Stimulated activated CD4-positive, alpha-beta T cell treated with anti-CD3 and anti-CD28 coated beads, Interleukin-15, amount 100 ng/mL, for 48 hours (primary cell): ENCODE measurements at places on chromosomes 3 and 15.

- no peak for DNase-seq
Observed at GRCh38 chr3:182234881-182235280, 523.2 kb downstream of the SOX2 start.

GRCh38 chr3:124424396-124424795 is 305.9 kb upstream of the UMPS start:
- DNase-seq, result no peak

- DNase-seq, result peak; percentile 82
Observed at GRCh38 chr15:68875377-68876116, 54.8 kb upstream of the SPESP1 start.

DNA sequence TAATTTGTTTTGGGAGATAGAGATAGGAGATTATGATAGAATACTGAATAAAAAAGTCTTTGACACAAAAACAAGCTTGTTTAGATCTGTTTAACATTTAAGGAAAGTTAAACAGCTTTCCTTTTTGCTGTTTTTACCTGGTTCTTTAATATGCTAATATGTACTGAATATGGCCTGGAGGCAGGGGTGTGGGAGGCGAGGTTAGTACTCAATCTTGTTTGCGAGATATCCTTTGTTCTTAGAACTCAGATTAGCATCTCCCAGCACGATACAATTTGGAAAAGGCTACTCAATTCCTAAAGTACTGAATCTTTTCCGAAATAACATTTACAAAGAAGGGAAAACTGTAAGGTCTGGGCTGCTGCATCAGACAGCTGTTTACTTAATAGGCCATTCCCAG is 40.8 kb upstream of the ST3GAL6 start:
- no peak for DNase-seq

GRCh38 chr3:145266368-145266767 is 894.6 kb downstream of the PLOD2 start:
- no peak for DNase-seq

DNA sequence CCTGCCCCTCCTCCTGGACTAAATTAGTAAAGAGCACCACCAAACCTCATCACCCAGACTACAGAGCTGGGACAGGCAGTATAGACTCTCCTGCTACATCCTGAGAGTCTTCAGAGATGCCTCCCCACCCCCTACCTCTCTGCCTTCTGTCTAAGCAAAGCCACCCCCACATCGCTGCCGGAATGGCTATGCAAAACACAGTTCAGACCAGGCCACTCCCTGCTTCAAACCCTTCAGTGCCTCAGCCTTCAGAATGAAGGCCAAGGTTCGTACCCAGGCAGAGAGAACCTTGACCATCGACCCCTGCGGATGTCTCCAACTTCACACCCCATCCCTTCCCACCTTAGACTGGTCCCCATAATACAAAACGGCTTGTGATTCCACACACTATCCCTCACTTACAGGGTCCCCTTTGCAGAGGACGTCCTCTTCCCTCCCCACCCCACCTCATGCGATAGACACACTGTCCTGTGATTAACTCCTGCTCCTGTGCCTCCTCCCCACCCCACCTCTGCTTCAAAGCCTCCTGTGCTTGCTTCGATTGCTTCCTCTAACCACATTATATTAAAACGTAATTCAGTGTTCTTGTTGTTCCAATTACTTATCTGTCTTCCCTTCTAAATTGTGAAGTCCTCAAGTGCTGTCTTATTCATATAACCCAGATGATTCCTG is 175.3 kb downstream of the UACA start:
- no peak for DNase-seq

DNA sequence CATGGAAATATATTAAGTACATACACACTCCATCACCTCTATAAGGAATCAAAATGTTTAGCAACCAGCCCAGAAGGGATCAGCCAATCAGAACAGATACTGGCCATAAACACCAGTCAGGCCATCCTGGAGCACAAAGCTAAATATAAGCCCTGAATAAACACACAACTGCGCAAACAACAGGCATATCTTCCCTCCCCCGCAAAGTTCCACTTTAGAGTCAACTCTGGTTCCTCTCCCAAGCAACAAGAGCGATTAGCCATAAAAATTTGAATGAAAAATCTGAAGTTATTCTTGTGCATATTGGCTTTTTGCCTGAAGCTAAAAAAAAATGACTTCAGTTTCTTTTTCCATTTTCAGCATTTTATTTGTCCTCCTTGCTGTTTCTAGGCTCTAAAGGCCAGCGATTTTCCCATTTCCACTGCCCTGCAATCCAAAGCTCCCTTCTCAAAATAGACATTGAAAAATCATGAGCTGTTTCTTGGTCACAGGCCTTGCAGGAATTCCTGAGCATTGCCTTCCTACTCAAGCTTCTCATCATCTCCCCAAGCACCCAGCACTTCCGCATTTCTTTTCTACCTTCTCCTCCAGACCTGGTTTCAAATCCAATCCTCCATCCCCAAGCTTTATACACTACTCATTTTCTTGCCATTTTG is 247.9 kb downstream of the ZMAT3 start:
- no peak for DNase-seq

DNA sequence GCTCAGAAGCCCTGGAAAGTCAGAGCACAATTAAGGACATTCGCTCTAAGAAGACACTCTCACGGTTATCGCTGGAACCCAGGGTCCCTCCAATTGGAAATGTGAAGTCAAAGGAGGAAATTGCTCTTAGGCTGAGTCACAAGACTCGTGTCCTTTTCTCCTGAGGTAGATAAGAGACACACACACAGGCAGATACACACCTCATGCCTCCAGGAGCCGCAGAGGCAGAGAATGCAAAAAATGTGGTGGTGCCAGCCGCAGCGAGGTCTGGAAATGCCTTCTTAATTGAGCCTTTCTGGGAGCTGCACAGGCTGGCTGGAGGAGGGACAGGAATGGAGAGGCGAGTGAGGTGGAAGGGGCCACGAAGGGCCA is 189.3 kb downstream of the OPA1 start:
- no peak for DNase-seq

DNA sequence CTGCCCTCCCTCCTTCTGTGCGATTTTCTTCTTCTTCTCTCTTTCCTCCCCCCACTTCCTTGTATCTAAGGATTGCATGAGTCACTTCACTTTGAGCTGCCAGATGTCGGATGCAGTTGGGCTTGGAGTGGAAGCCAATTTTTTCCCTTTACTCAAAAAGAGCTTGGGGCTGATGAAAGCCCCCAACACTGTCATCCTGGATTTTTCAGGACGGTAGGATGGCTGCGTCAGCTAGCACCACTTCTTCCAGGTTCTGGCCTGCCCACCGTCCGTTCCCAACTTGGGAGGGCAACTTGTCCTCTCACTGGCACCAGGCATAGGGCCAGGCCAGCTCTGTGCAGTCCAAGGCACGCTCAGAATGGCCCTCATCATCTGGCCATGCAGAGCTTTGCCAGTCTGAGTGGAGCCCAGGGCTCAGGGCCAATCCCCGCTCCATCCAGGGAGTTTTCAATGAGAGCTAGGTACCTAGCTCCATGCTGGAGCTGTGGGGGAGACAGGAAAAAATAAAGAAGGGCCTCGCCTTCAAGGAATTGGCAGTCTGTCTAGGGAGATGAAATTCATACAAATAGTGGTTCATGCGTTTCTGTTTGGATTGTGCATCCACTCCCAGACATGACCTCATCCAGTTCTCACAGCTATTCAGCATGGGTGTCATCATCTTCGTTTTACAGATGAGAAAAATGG is 47.7 kb upstream of the INSYN1 start:
- no peak for DNase-seq

GRCh38 chr15:65326117-65326526 is 21.6 kb downstream of the RNU5B-1 start:
- no peak for DNase-seq

DNA sequence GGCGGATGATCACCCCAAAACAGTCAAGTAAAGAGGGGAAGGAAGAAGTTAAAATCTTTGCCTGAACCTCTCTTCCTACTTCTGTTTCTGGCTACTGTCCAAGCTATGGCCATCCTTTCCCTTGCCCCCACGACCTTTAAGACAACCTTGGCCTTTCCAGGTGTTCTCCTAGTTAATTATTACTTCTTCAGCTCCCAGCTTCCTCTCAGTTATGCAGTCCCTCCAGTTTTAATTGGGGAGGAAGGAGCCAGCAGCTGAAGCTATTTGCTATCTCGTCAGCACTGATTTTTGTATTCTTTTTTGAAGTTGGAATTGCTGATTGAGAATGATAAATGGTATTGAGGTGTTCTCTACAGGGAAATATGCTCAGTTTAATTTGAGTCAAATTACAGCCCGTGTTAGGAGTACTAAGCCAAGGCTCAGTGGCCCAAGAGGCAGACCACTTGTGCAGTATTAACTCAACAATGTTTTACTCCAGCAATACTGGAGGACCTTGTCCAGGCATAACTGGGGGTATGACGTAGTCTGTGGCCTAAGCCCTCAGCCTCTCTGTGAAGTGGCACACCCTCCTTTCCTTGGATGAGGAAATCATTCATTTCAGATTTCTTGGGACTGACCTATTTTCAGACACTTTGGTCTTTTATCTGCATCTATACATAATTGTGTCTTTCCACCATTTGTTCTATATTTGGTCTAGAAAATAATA is 336.9 kb downstream of the SLC9A9 start:
- no peak for DNase-seq

- DNase-seq, result no peak
Observed at GRCh38 chr3:151550025-151550618, 89.3 kb upstream of the IGSF10 start.

GRCh38 chr3:123790254-123791072 is 93.7 kb downstream of the MYLK start:
- no peak for DNase-seq

GRCh38 chr3:41593774-41594173 is 368.1 kb downstream of the ULK4 start:
- no peak for DNase-seq

GRCh38 chr3:131714585-131715220 is 211.9 kb upstream of the MRPL3 start:
- DNase-seq, result no peak

- no peak for DNase-seq
Observed at GRCh38 chr15:29225534-29226234, 43.9 kb downstream of the NSMCE3 start.

DNA sequence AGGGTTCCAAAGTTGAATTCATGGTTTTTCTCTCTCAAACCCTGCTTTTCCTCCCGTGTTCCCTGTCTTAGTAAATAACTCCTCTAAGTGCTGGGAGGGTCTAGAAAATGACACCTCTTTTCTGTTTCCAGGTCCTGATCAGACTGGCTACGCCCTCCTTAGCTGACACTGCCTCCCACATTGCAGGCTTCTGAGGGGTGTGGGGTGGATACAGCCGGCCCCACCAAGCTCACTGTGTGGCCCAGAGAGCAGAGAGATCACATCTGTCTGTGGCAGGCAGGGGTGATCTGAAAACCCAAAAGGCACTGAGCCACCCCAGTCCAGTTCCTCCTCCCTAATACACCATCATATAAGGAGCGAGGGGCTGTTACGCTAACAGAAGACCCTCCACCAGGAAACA is 62.7 kb downstream of the BDH1 start:
- DNase-seq, result no peak

GRCh38 chr3:58249358-58250092 is 11.9 kb downstream of the ABHD6 start:
- no peak for DNase-seq

DNA sequence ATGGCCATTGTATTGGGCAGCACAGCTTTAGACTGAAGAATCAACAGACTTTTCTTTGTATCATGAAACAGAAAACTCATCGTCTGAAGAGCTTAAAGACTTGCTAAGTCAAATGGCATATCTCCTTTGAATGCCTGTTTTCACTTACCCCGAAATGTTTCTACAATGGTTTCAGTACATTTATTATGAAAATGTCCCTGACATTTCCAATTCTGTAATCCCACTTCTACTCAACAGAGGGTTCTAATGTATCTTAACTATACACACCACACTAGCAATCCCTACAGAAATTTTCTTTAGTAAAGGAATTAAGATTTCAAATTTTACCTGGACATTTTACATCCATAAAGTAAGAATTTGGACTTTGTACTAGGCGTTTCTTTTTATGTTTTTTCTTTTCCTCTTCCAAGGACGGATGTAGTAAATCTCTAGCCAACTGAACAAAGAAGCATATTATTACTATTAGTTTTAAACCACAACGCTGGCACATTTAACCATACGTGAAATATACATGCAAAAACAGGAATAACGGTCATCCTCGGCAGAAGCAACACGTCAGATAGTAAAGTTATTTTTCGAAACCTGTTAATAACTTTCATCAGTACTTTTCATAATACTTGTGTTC is 1.1 kb downstream of the RPS27L start:
- DNase-seq, result no peak

DNA sequence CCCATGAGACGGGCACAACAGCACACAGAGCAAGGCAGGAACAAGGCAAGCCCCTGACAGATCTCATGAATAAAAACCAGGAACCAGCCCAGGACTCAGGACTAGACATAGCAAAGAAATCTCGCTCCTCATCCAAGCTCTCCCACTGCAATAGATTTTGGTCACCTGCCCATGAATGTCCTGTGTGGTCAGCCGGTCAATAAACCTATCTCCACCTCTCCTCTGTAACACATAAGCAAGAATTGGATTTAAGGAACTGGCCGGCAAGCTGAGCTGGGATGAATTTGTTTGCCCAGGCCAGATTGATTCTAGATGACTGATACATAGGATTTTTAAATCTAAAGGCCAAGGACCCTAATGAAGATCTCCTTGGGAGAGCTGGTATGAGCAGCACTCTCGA is 46.3 kb upstream of the SMAD3 start:
- no peak for DNase-seq

DNA sequence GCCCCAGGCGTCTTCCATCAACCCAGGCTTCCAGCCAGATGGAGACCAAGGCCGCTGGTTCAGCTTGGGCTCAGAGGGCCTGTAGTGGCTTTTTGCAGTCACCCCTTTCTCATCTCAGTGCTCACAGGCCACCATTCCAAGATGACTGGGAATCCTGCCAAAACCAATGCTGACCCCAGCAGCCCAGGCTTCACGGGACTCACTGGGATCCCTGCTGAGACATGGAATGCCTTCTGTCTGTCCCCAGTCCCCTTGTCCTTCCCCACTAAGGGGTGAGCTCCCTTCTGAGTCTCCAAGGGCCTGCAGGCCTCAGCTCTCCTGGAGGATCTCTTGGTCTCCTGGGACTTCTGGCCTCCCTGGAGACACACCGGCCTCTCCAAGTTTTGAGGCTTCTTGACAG is 77.4 kb upstream of the SEC13 start:
- no peak for DNase-seq

DNA sequence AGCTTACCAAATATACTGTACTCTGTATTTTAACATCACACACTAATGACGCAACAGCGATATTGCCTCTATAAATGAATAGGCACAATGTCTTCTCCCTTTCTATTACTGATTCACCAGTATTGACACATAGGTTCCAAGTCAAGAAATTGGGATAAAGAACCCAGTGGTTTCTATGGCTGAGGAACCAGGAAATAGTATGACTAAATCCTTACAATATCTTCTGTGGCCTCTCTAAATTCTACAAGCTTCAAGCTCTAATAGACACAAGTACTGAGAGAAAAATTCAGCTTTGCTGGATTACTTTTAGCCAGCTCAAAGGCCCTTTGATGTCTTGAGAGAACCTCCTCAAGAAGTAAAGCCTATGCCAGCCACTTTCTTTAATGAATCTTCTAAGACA is 162.5 kb downstream of the DPH6 start:
- no peak for DNase-seq

DNA sequence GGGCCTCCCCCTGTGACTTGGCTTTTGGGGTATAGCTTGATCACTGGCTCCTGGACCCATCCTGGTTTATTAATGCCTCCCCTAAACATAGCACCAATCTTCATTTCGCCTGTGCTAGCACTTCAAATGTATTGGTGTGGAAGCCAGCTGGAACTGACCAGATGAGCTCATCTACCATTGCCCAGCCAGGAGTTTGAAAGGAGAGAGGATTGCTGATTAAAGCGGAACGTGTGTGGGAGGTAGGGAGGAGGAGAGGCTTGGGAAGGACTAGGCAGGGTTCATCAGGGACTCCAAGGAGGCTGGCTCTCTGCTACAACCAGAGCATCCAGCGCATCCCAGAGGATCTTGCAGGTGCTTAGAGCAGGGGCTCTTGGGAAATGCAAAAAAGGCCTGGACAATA is 34.4 kb upstream of the TLE3 start:
- no peak for DNase-seq
